ENCODE measurements at places on chromosomes 3 and 15.

DNA sequence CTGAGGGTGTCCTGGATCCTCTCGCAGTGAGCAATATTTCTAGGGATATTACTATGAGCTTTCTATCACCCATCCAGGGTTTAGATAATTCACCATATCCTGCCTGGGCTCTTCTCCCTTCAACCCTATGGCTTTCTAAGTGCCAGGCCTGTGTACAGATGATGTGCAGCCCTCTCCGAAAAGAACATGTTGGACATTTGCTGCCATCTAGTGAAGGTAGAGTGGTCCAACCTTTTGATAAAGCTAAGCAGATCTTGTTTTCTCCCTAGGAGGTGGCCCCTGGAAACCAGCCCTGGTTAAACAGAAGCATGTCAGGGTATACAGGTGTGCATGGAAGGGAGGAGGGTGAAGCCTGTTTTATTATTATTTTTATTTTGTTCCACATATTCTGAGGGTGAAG, 27.9 kb upstream of the SCN10A start:
- peak; percentile 47 for DNase-seq

GRCh38 chr3:60948488-60948887, 302.8 kb downstream of the FHIT start:
- no peak for DNase-seq

GRCh38 chr3:192433704-192434103, 293.6 kb downstream of the FGF12 start:
- DNase-seq: no peak

DNA sequence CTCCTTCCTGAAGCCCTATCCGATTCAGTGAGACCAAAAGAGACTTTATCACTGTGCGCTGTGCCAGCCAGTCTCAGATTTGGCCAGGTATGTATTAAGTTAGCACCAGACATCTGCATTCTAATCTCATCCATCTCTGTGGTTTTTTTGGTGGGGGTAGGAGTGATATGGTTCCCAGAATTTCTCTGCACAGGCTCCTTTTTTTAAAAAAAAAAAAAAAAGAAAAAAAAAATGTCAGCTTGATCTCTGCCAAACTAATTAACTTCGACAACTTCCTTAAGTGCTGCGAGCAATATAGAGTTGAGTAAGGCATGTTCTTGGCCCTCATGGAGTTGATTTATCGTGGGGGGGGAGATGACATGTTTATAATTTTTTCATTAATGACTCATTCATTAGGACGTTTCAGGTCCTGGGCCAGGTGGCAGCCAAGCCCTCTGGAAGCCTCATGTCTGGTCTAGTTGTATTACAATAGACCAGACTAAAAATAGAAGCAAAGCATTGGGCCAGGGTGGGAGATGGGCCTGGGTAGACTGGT, 12.9 kb downstream of the SLCO3A1 start:
- no peak for DNase-seq

DNA sequence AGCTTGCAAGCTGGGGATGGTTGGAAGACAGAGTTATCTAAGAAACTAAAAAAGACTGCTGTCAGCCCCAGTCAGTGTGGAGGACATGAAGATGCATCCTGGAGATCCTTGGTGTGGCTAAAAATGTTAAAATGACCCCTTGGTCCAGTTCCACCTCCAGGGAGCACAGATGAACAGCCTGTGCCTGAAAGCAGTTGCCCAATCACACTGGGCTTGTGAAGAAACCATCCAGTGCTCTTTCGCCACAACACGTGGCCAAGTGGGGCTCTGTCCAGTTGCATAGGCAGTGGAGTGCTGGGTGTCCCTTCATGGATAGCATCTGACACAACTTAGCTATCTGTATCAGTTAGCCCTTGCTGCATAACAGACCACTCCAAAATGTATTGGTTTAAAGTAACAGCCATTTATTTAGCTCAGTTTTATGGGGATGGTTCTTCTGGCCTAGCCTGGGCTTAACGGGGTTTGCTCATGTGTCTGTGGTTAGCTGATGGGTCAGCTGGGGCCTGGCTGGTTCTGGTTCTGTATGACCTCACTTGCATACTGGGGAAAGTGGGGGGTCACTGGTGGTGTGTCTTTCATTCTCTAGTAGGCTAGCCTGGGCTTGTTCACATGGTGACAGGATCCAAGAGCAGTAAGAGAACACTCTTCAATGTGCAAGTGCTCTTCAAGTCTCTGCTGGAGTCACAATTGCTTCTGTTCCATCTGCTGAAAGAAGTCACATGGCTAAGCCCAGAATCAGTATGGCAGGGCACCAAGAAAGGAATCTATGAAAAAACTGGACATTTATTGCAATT, 226.2 kb downstream of the PDCD6IP start:
- DNase-seq: no peak

DNA sequence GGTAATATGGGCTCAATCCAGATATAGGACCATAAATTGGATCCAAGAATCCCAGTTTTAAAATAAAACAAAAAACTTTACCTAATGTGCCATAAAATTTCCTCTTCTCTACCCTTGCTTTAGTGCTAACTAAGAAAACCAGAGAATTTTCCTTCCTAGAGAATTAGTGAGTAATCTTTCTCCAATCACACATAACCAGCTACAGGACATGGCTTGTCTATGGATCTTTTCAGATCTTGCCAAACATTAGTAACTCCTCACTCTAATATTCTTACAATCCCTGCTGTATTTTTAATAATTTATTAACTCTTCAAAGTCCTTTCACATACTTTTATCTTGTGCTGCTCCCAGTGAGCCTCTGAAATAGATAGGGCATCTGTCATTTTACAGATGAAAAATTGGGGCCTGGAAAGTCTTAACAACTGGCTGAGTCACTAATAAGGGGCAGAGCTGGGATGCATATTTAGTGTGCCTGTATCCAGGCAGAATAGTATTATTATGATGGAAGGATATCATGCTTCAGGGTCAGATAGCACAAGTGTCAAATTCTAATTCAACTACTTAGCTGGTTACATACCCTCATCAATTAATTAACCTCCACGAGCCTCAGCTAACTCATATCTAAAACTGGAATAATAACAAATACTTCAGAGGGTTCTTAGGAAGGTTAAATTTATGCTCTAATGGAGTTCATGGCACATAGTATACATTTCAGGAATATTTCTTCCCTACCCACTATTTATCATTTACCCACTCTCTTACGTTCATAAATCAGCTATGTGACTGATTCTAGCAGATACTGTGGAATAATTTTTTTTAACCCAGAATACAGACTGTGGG, 5.6 kb downstream of the ZBED2 start:
- DNase-seq: no peak

DNA sequence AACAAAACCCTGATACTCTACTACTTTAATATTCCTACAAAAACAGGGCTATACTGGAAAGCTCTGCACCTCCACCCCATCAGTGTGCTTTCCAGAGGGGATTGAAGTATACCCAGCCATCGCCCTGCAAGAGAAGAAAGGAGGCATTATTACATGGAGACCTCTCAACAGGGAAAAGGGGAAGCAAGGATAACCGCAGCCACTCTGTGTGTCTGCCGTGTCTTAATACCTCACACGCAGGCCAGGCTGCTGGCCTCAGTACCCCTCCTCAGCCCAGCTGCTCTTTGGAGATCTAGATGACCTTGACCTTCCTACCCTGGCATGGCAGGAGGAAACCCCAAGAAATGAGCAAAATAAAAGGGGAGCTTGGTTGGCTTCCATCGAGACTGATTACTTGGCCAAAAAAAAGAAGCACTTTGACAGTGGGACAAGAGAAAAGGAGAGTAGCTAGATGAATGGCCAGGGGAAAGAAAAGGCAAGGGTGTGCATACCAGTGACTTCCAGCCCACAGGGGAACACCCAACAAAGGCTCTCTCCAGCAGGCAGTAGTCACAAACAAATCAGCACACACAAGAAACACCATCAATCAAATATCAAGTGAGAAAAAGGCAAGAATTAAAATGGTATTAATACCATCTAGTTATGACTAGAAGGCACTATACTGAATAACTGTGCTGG, 129.4 kb downstream of the STT3B start:
- DNase-seq: no peak

GRCh38 chr3:173970281-173970680, 572.7 kb downstream of the NLGN1 start:
- no peak for DNase-seq

DNA sequence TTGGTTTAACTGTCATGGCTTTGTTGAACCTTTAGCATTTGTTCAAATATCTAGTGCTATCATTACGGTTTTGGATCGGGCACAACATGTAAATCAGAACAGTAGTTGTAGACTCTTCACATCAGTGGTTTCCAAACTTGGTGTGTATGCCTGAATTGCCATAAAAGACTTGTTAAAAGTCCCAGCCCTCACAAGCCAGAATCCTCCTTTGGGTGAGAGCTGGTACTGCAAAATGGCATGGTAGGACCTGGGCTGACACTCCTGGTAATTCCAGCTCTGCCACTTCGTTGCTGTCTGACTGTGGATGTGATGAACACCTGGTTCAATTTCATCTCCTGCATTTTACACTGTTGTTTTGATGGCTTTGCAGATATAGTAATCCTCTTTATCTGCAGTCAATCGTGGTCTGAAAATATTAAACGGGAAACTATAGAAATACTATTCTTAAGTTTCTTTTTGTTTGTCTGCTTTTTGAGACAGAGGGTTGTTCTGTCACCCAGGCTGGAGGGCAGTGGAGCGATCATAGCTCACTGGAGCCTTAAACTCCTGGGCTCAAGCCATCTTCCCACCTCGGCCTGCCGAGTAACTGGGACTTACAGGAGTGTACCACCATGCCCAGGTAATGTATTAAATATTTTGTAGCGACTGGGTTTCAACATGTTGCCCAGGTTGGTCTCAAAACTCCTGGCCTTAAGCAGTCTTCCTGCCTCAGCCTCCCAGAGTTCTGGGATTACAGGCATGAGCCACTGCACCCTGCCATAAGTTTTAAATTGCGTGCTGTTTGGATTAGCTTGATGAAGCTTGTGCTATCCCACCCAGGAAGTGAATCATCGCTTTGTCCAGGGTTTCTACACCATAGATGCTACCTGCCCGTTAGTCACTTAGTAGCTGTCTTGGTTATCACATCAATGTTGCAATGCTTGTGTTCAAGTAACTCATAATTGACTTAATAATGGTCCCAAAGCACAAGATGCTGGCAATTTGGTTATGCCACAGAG, 61.6 kb downstream of the RAB7A start:
- DNase-seq: no peak

- DNase-seq: no peak
Measured at GRCh38 chr3:196414469-196414868, 17.8 kb downstream of the UBXN7 start.

GRCh38 chr3:138089091-138089490, 26.3 kb downstream of the DZIP1L start:
- DNase-seq: no peak

GRCh38 chr3:141441381-141442364, 45.2 kb upstream of the RASA2 start:
- DNase-seq: peak; percentile 84

DNA sequence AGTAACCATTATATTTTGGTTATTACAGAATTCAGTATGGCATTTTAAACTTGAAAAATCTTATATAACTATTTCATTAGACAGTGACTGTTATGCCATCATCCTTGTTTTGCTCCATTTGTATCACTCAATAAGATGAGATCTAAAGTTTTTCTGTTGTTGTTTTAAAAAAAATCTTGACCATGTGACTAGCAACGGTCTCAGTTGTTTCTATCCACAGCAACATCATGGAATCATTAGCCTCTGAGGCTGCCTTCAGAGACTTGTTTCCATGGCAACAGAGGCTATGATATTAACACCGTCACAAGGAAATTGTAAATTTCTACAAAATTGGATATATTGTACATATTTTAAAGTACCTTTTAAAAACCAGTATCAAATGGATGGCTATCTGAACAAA, 129.8 kb downstream of the DLG1 start:
- DNase-seq: peak; percentile 10

DNA sequence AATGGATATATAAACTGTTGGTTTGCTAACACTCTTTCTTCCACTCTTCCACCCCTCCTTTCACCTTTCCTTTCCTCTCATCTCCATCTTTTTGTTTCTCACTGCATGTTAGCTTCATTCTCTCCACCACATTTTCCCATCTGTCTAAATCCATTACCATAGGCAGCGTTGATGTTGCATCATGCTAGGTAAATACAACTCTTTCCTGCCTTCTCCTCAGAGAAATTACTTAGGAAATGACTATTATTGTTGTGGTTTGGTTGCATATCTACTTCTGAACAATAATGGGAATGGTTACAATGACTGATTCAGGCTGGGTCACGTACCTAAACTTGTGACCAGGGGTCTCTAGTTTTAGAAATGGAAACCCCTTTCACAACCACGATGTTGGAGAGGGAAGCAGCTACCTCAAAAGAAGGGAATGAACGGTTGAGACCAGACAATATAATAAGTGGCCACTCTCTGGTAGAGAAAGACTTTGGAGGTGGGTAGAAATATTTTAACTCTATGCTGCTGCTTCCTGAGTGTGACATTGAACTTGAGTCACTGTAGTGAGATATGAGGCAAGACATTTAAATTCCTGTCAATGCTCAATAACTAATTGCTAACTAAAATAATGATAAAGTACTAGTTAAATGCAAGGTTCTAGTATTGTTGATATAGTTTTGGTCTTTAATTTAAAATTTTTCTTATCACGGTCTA, 314.1 kb upstream of the TGFBR2 start:
- DNase-seq: no peak

GRCh38 chr3:184399410-184399809, 19.6 kb downstream of the CHRD start:
- no peak for DNase-seq

GRCh38 chr3:55579496-55579895, 92.4 kb upstream of the WNT5A start:
- no peak for DNase-seq

DNA sequence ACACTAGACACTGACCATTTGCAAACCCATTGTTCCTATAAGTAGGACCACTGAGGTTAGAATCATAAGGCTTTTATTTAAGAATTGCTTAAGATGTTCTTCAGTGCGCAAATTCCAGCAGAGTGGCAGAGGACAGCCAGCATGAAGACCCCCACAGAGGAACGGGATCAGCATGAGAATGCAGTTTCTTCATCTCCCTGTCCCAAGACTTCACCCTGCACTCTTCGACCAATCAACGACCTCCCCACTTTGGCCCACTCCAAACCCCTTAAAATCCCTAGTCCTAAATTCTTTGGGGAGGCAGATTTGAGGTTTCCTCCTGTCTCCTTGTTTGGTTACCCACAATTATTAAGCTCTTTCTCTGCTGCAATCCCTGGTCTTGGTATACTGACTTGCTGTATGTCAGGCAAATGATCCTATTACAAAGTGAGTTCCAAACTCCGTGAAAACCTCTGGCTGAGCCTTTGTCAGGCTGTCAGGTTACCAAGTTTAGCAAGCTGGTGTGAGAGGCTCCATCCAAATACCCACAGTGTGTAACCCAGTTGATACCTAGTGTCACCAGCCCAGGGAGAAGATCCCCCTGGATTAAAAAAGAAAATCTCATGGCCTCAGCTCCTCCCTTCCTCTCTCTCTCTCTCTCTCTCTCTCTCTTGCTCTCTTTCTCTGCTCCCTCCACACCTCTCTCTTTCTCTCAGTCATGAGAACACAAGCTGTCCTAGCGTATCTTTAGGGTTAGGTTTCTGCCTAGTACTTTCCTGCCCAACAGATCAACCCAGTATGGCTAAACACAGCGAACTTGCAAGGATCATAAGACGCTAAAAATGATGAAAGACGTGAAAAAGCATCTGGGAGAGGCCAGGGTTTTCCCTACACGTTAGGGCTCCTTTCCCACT, 15.8 kb upstream of the RBSN start:
- no peak for DNase-seq

All from CD4-positive, CD25-positive, alpha-beta regulatory T cell (primary cell).